SK-N-SH (cell line): ENCODE measurements at places on chromosomes 2 and 18.

- DNase-seq = no peak
Observed at GRCh38 chr2:112166806-112167499, 28.8 kb downstream of the FBLN7 start.

GRCh38 chr2:68203587-68203986, 45.9 kb downstream of the PNO1 start:
- no peak for DNase-seq

DNA sequence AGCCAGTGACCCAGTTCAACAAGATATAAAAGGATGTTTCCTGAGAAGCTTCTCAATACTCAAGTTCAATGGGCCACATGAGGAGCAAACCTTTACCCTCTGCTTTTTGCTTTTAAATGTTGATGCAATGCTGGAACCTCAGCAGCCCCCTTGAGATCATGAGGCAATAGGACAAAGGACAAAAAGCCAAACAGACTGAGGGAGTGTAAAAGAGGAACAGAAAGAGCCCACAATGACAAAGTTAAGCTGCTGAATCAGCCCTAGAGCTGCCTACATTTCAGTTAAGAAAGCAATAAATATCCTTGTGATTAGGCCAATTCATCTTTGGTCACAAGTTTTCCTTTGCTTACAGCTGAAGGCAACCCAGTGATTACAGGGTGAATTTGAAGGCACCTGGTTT, 76.9 kb downstream of the MRO start:
- no peak for DNase-seq

GRCh38 chr2:185970148-185970852, 231.7 kb downstream of the FSIP2 start:
- DNase-seq = no peak

DNA sequence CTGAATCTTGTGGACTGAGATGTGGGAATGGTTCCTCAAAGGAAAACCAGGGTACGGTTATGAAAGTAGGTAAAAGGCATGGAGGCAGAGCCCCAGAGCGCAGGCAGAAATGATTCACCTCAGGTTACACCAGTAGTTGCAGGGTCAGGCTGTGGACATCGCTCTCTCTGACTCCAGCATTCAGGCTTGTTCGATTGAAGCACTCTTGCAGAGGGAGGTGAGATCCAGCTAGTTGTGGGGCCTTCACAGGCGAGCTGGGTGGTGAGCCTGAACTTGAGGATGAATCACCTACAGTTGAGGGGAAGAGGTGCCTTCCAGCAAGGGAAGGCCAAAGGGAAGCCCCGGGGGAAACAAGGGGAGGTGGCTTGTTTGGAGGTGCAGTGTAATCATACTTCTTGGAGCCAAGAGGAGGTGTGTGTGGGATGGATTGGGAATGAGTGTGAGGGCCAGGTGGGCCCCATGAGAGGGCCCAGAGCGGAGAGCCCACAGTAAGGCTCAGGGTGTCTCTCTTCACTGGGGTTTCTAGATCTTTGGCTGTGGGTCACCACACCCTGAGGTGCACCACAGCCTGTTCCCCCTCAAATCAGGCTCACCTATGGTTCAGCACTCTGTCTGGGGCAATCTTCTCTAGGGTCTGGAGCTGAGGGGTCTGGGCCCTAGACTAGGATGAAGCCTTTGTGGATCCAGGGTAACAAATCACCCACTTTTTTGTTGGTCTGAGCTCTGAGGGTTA, 48.5 kb upstream of the MCFD2 start:
- DNase-seq = no peak

- peak; percentile 22 for DNase-seq
Observed at GRCh38 chr2:64792300-64792699, 138.6 kb upstream of the SERTAD2 start.
